Stimulated activated naive CD4-positive, alpha-beta T cell (primary cell): ENCODE measurements at places on chromosomes 5 and 9.

GRCh38 chr5:35618304-35618636 lies 607 bp downstream of the SPEF2 start:
- no peak for DNase-seq

- DNase-seq = no peak
Measured at GRCh38 chr5:1734908-1735289, 64.7 kb downstream of the MRPL36 start.

DNA sequence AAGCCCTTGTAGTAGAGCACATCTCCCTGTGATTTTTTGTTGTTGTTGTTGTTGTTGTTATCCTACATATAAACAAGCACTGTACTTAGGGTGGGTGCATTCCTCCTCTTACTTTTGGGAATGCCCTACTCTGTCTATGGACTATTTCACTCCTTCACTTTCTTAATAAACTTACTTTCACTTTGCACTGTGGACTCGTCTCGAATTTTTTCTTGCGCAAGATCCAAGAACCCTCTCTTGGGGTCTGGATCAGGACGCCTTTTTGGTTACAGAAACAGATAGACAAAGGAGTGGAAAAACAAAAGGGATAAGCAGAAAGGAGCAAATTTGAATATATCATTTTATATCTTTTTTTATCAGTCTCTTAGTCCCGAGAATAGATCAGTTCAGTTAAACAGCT lies 14.4 kb upstream of the PAIP1 start:
- DNase-seq = no peak

GRCh38 chr9:84331119-84331809 lies 9.3 kb downstream of the SLC28A3 start:
- DNase-seq = no peak

DNA sequence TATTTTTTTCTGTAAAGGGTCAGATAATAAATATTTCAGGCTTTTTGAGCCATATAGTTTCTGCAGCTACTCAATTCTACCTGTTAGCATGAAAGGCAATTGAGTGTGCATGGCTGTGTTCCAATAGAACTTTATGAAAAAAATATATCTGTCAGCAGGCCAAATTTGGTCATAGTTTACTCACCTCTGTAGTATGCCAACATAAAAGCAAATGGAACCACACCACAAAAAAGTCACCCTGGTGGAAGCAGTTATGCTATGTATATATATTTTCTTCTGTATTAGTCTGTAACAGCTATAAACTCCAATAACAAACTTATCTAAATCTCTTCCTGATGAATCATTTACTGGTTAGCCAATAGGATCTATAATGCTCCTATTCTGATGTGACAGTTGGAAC lies 3.4 kb downstream of the SLC38A9 start:
- DNase-seq = no peak

DNA sequence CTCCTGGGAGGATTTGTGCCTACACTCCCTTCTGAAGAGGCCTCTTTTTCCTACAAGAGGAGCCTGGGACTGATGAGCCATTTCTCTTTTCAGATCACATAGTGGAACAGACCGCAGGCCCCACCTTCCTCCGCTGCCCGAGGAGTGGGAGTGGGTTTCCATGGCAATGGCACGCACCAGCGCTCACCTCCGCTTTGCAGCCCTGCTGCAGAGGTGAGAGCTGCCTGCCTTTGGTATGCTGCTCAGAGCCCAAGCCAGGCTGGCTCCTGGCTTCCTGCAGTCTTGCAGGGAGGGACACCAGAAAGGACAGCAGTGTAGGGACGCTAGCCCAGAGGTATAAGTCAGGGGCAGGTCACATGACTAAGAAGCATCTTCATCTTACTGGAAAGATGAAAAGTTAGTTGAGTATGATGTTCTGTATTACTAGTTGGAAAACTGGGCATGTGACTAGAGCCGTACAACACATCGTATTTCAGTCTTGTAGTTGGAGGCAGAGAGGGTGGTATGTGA lies 12.4 kb downstream of the PTTG1 start:
- no peak for DNase-seq

- no peak for DNase-seq
Measured at GRCh38 chr5:151607304-151607703, 16.2 kb upstream of the FAT2 start.

DNA sequence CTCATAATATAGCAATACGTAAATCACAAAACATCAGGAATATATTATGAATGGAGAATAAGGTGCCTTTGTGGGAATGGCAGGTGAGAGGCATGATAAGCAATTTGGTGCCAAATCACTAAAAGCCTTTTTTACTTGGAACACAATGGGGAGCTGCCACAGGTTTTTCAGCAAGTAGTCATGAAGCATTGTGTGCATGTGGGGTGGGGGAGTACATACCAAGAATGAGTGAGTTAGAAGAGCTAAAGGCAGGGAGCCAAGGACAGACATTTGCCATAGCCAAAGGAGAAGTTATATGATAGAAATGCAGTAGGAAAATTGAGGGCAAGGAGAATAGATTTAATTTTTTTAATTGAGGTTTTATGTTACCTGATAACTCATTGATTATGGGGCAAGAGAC lies 445.0 kb upstream of the SMC2 start:
- no peak for DNase-seq

GRCh38 chr5:164869325-164869724 lies 1363.9 kb downstream of the MAT2B start:
- DNase-seq = no peak

DNA sequence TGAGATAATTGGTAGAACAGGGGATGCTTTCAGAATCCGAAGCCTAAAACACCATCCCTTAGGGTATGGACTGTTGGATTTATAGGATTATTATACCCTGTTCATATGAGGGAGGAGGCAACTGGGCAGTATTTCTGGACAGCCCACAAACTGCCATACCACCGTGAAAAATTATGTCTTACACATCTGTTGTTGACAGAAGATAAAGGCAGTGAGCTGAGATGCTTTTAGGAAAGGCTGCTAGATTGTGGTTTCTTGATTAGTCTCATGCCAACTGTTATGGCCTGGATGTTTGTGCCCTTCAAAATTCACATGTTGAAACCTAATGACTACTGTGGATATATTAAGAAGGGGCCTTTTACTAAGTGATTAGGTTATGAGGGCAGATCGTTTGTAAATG lies 83.7 kb upstream of the DHFR start:
- no peak for DNase-seq

- no peak for DNase-seq
Measured at GRCh38 chr5:522899-523440, 1.3 kb downstream of the SLC9A3 start.

DNA sequence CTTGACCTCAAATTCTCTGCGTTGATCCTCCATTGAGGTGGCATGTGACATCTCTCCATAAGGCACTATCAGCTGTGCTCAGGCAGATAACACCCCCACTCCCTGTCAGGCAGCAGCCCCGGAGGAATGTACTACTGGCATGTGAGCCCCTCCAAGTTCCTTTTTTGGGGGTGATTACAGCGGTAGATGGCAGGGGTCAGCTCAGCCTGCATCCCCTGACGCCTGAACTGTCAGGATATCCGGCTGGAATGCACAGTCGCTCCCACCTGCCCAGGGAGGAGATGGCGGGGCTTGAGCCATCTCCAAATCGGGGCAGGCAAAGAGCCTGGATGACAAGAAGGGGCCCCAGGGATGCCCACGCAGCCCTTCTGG lies 40.8 kb downstream of the FAM78A start:
- DNase-seq = no peak

- DNase-seq = peak; percentile 68
Measured at GRCh38 chr5:35780236-35780635, 76.5 kb upstream of the IL7R start.

DNA sequence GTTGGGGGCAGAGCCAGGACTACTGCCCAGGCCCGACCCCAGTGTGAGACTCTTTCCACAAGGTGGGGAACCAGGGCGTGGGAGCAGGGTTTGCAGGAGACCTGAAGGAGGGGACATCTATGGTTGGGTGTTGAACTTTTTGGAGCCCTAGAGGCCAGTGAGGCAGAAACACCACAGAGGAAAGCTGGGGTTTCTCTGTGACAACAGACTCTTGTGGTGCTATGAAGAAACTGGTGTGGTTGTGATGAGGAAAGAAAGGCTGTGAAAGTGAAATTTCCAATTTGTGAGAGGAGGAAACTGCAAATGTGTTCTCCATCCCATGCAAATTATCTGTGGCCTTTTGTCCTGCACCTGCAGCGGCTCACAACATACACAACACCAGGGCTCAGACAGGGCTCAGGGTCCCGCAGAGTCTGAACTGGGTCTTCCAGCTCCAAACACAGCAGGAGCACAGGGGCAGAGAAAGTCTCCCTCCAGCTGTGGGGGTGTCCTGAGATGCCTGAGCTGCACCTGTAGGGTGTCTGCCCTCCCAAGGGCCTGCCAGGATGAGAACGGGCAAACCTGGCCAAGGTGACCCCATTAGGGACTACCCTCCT lies 51.4 kb upstream of the GRHPR start:
- no peak for DNase-seq

DNA sequence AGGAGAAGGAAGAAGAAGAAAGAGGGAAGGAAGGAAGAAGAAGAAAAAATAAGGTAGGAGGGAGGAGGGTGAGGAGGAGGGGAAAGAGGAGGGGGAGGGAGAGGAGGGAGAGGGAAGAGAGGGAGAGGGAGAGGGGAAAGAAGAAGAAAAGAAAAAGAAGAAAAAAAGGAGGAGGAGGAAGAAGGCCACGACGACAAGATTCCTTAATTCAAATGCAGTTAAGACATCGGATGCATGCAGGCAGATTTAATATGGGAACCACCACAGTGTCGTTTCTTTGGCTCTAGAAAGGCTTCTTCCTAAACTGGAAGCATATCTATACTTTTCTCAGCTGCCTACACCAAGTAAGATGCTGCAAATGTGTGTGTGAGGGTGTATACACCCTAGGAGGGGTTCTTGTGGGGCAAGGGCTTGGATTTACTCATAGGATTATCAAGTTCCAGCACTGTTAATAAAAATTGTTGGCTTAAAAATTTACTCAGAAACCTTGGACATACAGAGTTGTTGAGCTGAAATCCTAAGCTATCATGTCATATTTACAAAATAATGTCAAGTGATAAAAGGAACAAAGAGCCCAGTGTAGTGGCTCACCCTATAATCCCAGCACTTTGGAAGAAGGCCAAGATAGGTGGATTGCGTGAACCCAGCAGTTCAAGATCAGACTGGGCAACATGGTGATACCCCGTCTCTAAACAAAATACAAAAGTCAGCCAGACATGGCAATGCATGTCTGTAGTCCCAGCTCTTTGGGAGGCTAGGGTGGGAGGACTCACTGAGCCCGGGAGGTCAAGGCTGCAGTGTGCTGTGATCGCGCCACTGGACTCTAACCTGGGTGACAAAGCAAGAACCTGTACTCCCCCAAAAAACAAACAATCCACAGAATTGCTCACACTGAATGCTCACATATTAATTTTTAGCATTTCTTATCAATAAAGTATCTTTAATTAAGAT lies 108.5 kb downstream of the UBAP2 start:
- no peak for DNase-seq

DNA sequence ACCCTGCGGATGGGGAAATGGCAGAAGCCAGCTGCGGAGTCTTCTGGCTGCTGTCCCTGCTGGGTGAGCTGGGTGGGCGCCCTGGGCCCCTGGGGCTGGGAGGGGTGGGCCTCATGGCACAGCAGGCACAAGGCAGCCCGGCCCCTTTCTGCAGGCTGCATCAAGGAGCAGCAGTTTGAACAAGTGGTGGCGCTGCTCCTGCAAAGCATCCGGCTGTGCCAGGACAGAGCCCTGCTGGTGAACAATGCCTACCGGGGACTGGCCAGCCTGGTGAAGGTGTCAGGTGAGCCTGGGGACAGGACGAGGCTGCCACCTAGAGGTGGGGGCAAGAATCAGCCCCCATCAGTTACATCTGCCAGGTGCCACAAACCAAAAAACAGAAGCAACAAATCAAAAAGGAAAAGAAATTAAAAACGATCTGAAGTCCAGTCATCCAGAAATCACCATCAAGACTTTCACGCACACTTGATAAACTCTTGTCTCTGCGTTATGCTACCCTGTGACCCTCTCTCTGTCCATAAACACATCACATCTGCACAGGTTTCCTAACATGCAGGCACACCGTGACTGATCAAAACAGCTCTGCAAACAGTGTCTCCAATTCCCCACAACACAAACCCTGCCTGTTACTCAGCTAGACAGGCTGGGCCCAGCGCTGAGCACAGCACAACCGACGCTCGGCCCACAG lies 13.9 kb downstream of the REXO4 start:
- peak; percentile 40 for DNase-seq

DNA sequence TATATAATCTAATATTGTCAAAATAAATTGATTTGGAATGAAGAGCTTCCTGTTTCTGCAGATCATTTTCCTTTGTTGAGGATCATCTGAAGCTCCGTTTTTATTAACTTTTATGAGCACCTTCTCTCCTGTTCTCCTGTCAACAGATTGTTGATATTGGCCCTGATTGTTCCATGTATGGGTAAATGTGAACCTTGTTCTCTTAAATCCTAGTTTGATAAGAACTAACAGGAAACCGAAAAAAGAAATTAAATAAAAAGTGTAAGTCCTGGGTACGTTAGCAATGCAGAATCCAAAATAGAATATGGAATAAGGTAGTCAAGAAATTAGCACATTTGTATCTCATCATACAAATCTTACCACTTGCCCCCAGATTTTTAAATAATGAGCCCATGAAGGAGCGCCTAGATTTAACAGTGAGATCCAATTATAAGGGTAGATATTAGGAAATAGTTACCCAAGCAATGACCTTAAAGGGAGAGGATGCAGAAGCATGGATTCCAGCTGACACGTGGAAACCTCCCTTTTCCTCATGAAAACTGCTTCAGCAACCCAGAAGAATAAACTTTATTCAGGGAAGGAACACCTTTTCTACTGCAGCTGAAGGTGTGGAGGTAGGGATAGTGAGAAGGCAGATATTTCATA lies 80.8 kb upstream of the PIK3R1 start:
- no peak for DNase-seq

- DNase-seq = no peak
Measured at GRCh38 chr9:8331507-8332330, 532.1 kb upstream of the DMAC1 start.

GRCh38 chr9:115133649-115134048 lies 15.7 kb upstream of the TNC start:
- no peak for DNase-seq

DNA sequence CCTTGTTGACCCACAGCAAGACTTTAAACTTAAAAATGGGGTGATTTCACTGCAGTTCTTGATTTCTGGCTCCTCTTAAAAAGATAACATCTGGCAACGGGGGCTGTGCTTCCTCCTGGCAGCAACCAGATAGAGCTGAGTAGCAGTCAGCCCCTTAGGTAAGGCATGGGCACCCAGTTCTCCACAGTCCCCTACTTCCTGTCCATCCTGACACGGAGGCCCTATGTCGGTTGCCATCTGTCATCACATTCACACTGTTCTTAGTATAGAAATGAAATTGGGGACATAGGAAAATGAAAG lies 11.7 kb downstream of the CD74 start:
- no peak for DNase-seq

GRCh38 chr9:79671558-79671957 lies 99.8 kb downstream of the TLE4 start:
- no peak for DNase-seq

- no peak for DNase-seq
Measured at GRCh38 chr5:167147879-167148278, 1143.6 kb upstream of the WWC1 start.
